ENCODE measurements at places on chromosomes 13 and 19.

DNA sequence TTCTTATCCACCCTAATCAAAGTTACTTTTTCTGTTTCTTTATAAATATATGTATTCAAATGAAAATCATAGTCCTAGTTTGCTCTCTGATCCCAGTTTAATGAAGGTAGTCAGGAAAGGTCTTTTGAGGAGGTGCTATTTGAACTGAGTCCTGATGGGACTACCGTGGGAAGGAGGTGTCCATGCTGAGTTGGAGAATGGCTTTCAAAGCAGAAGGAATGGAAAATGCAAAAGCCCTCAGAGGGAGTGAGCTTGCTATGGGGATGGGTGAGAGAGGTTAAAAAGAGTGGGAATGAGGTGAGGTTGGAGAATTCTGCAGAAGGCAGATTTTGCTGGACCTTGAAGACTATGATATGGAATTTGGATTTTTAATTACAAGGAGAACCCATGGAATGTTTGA lies 193.6 kb downstream of the GPC6 start:
- no peak for DNase-seq

DNA sequence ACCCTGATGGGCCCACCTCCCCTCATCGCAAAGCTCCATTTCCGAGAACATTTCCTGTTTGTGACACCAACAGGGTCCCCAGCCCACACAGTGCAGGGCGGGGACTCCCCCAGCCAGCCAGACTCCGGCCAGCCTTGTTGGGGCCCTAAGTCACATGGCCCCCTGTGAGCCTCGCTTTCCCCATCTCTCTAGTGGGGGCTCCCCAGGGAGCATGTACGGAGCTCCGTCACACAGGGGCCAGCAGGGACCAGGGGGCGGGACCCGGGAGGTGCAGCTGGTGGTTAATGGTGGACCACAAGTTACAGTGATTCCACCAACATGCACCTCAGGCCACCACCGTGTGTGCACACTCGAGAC lies 1.7 kb downstream of the TBXA2R start:
- DNase-seq: no peak

GRCh38 chr19:48926909-48927308 lies 6.6 kb upstream of the DHDH start:
- DNase-seq: no peak

DNA sequence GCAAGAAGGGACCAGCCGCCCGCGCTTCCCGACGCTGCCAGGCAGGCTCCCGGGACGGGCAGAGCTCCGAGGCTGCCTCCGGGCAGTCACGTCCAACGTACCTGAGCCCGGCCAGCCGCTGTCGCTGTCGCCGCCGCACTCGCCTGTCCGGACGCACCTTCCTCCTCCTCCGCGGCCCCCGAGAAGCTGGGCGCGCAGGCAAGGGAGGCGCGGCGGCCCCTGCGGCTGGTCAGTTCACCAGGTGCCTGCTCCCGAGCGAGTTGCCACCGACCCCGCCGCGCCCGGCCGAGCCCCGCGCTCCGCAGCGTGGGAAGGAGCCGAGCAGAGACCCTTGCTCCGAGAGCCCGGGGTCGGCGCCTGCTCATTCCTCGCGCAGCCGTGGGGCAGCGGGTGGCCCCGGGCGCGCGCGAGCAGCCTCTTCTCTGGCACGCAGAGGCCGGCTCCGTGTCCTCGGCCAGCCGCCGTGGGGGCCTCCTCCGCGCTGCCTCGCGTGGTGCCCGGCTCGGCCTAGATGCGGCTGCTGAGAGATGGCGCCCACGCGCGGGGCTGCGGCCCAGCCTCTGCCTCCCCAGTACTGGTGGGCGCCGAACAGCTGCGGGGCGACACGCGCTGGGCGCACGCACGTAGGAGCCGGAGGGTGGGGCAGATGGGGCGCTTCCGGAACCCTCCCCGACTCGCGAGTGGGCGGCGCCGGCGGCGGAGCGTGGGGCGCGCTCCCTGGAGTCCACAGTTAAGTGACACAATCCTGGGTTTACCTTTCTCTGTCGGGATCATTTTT lies 419.4 kb downstream of the UQCRFS1 start:
- no peak for DNase-seq

DNA sequence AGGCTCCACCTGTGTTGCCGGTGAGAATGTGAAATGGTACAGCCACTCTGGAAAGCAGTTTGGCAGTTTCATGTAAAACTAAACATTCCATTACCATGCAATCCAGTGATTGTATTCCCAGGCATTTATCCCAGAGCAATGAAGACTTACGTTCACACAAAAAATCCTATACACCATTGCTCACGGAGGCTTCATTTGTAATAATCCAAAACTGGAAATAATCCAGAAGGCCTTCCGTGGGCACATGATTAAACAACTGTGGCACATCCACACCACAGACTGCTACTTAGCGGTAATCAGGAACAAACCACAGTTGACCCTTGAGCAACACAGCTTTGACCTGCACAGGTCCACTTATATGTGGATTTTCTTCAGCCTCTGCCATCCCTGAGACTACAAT lies 339.7 kb downstream of the MTUS2 start:
- no peak for DNase-seq

DNA sequence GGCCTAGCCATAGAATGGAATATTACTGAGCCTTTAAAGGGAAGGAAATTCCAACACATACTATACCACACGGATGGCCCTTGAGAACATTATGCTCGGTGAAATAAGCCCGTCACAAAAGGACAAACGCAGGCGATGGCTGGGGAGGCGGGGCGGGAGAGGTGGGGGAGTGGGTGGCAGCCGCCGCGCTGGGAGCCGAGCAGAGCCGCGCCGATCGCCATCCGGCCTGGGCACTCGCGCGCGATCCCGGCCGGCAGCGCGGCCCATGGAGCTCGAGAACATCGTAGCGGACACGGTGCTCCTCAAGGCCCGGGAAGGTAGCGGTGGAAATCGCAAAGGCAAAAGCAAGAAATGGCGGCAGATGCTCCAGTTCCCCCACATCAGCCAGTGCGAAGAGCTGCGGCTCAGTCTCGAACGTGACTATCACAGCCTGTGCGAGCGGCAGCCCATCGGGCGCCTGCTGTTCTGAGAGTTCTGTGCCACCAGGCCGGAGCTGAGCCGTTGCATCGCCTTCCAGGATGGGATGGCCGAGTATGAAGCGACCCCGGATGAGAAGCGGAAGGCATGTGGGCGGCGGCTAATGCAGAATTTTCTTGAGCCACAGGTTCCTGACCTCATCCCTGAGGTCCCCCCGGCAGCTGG lies 140.1 kb downstream of the ZDHHC20 start:
- DNase-seq: no peak

DNA sequence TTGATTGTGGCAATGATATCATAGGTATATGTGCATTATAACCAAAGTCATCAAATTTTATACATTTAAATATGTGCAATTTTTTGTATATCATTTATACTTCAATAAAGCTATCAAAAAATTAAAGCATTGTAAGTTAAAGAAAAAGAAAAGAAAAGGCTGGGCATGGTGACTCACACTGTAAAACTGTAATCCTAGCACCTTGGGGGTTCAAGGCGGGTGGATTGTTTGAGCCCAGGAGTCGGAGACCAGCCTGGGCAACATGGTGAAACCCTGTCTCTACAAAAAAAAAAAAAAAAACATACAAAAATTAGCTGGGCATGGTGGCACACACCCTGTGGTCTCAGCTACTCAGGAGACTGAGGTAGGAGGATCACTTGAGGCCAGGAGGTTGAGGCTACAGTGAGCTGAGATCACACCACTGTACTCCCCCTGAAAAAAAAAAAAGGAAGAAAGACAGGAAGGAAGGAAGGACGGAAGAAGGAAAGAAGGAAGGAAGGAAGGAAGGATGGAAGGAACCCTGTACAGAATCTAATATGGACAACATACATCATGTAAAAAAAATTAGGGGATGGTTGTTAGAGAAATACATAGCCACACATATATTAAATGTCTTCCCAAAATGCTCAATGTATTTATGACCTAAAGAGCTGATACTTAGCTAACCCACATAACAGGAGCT lies 21.7 kb upstream of the SLC25A30 start:
- DNase-seq: no peak

DNA sequence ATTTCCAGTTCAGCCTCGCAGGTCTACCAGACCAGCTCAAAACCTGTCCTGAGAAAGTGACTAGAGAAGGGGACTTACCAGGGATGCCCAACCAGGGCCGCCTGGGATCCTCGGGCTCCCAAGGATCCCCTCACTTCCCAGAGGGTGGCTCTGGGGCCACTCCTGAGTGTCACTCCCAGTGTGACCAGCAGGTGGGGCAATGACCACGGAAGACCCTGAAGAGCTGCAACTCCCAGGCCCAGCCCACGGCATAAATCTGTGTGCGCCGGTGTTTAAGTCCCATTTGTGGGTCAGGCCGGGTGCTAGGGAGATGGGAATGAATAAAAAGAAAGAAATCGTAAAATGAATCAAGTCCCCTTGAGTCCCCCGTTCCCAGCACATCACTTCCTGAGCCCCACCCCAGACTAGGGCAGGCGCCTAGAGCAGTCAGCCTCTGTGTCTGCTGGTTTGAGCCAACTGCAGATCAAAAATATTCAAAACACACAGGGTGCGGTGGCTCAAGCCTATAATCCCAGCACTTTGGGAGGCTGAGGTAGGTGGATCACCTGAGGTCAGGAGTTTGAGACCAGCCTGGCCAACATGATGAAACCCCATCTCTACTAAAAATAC lies 10.7 kb downstream of the PTGIR start:
- DNase-seq: peak; percentile 76

- DNase-seq: no peak
These were observed 311.5 kb downstream of the RFC3 start for GRCh38 chr13:34129436-34129835.

DNA sequence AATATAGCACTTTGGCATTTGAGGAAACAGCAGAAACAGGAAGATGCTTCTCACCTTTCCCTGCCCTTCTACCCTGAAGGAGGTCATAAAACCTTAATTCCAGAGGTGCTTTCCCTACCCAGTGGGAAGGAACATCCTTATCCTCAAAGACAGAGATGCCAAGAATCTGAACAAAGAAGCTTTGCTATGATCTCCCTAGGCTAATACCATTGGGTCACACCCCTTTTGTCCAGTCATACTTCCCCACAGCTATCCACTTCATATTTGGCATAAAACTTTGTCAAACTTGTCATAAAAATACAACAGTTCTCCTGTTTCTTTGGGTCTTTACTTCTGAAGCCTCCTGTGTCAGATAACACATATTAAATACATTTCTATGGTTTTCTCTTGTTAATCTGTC lies 21.7 kb upstream of the RXFP2 start:
- no peak for DNase-seq

DNA sequence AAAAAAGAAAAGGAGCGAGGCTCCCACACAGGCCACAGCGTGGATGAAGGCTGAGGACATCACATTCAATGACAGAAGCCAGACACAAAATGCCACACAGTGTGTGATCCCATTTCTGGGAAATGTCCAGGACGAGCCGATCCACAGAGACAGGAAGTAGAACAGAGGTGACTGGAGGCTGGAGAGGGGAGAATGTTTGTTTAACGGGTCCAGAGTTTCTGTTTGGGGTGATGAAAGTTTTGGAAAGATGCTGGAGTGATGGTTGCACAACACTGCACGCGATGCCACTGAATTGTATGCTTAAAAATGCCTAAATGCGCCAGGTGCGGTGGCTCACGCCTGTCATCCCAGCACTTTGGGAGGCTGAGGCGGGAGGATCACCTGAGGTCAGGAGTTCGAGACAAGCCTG lies 650 bp upstream of the FUT5 start:
- DNase-seq: no peak

DNA sequence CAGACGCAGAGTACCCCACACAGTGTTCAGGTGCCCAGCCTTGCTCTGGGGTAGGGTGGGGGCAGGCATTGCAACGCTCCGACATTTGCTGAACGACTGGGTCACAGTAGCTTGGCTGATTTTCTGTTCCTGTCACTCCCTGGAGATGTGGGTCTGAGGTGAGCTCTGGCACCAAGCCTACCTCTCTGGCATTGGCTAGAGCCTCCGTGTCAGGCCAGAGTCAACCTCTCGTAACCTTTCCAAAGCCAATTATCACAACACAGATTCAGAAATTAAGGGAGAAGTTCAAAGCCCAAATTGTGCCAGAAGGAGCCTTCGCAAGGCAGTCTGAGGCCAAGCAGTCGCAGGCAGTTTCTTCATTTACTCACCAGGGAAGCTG lies 117.2 kb downstream of the IRS2 start:
- no peak for DNase-seq

GRCh38 chr13:24035411-24035810 lies 125.1 kb upstream of the SPATA13 start:
- no peak for DNase-seq

GRCh38 chr13:39956036-39956435 lies 300.6 kb downstream of the COG6 start:
- DNase-seq: peak; percentile 28

DNA sequence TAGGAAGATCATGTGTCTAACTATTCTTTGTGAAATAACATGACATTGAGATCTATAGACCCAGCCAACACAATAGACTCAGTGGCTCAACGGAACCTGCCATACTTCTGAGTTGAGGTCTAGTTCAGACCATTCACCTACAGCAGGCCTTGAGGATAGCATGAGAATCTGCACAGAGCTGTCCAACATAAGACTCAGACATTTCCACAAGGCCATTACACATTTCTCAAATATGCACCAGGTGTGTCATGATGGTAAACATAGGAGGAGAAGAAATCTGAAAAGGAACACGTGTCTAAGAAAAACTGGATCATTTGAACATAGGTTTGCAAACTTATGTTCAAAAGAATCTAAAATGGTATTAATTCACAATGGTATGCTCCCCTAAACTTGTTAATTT lies 421.4 kb downstream of the SLITRK6 start:
- DNase-seq: no peak

DNA sequence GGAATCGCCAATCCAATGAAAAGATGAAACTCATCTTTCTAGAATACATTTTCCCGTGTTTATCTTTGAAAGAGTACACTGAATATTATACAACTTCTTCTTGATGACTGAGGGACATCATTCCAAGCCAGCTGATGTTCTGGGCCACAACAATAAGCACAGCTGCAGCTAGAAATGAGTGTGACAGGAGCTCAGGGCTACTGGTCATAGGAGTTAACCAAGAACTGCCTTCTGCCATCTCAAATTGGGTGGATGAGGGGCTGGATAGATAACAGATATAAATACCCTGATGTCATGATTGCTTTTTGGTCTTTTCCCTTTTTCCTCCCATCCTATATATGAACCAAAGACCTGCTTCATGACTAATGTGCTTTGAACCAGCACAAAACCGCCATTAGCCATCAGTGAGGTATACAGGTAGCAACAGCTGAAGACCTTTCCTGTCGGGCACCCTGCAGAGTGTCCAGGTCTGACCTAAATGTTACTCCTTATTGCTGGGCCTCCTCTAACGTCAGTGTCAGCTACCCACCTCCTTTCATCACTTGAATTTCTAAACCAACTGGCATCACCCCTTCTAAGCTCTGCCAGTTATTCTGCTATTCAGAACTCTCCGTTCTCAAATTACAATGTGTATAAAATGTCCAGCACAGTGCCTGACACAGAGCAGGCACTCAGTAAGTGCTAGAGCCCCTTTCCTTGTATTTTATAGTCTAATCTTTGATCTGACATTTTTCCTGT lies 178.2 kb downstream of the ENOX1 start:
- no peak for DNase-seq
